ENCODE measurements at places on chromosomes 1 and 21.
A peak's percentile ranks its signal among the peaks of the same experiment; 100 is the strongest.

DNA sequence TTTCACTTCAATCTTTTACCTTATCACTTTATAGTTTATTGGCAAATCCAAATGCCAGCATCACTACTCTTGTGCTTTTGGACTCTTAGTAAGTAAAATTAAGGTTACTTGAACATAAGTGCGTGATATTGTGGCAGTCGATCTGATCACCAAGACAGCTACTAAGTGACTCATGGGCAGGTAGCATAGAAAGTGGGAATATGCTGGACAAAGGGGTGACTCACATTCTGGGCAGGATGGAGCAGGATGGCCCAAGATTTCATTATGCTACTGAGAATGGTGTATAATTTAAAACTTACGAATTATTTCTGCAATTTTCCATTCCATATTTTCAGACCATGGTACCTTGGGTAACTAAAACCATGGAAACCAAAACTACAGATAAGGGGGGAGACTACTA, 120.2 kb downstream of the ROR1 start:
- DNase-seq, result no peak

GRCh38 chr1:92956254-92957029, 4.8 kb downstream of the DIPK1A start:
- no peak for DNase-seq

DNA sequence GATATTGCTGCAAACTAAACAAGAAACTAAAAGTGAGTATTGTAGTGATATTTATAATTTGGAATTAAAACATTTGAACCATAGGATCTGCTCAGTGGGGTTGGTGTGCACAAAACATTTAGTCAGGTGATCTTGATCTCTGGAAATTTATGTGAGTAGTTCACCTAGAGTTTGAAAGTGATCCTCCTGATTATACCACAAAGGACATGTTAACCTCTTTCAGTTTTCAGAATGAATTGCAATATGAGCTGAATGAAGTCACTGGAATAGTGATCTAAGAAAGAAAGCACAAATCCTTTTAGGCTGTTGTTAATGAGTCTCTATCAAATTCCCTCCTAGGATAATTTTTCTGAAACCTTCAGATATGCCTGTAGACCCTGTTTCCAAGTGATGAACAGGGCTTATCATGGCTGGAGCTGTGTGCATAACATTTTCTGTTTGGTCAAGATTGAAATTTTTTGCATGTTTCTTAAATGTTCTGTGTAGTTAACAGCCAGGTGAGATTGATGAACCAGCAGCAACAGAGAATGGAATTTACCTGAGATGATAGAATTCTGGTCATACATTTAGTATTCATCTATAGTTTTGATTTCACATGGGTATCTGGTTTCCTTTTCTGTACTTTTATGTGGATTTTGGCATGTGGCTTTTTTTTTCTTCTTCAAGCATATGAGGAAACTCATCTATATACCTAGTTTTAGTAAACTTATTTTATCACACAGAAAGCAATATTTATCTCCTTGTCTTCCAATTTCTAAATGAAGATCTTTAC, 25.5 kb downstream of the CDC14A start:
- DNase-seq, result no peak

DNA sequence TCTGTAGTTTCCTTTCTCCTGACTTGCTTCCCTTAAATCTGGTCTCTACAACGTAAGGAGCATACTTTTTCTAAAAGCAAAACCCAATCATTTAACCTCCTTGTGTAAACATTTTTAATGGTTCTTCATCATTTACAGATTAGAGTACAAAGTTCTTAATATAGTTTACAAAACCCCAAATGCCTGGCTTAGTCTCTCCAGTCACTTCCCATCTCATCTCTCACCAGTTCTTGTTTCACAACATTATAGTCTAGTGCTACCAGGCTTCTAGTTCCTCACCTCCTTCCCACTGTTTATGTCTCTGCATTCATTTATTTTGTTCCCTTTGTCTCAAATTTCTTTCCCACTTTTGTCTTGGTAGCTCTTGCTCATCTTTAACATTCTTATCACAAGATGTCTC, 168.4 kb downstream of the FASLG start:
- DNase-seq, result no peak

DNA sequence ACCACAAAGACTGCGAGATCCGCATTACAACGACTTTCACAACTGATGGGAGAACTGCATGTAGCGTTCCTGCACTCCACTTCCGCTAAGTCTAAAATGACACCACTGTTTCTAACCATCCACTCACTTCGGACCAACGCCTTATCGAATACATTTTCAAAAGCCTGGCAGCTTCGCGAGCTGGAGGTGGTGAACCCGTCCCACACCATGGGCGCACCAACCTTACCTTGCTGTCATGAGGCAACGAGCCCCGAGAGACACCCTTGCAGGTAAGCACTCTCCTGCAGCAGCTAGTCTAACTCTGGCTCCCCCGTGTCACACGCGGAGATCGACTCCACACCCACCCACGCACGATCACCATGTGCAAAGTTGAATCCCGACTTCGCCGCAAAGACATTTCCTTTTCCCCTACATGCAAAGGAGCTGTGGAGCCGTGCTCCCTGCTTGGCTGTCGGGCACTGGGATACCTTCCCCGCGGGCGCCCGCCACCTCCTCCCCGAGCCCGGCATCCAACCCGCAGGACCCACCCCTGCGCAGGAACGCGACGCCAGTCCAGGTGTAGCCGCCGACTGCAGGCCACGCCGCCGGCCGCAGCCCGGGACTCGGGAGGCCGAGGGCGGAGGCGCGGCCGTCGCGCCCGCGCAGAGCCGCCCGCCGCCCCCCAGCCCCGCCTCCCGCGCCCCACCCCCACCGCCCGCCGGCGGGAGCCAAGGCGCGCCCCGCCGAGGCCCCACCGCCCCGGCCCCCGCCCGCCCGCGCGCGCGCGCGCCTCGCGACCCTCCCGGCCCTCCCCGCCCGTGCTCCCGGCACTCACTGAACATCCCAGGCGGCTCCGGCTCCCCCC, 629 bp downstream of the TAF5L start:
- peak; percentile 11 for DNase-seq

GRCh38 chr21:41847066-41847804, 31.9 kb downstream of the PRDM15 start:
- no peak for DNase-seq

- DNase-seq, result no peak
Observed at GRCh38 chr1:90605070-90605469, 112.0 kb downstream of the BARHL2 start.

DNA sequence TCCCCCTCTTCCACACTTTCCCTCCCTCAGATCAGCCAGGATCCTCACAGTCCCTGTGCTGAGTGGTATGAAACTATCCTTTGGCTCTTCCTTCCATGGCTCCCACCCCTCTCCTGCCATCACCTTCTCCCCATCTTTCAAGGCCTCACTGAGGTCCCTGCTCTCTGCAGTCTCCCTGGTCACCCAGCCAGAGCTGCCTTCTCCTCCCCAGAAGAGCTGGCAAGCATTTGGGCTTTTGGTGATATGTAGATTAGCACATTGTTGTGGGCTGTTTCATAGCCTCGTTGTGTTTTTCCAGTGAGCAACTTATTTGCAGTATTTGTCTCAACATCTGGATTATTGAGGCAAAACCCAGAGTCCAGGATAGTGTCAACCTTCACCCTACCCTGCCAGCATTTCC, 2.2 kb downstream of the CSF1 start:
- DNase-seq, result no peak

GRCh38 chr21:24050231-24050630, 1557.0 kb downstream of the MRPL39 start:
- no peak for DNase-seq

GRCh38 chr1:11650331-11650991, 3.8 kb downstream of the FBXO2 start:
- no peak for DNase-seq

DNA sequence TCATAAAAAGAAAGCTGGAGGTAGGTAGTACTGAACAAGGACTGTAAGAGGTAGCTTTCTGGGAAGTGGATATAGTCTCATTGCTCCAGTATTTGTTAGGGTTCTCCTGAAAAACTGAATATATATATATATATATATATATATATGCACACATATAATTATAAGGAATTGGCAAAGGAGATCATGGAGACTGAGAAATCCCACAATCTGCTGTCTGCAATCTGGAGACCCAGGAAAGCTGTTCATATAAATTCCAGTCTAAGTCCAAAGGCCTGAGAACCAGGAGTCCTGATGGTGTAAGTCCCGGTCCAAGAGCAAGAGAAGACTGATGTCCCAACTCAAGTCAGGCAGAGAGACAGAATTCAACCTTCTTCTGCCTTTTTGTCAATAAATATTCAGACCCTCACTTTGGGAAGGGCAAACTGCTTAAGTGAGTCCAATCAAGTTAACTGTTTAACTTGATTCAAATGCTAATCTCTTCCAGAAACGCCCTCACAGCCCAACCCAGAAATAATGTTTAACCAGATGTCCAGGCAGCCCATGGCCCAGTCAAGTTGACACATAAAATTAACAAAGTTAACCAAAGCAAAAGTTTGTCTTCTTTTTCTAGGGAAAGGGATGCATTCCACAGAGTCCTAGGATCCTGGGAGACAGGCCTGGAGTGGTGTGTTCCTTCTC, 225.3 kb upstream of the KAZN start:
- DNase-seq, result no peak

DNA sequence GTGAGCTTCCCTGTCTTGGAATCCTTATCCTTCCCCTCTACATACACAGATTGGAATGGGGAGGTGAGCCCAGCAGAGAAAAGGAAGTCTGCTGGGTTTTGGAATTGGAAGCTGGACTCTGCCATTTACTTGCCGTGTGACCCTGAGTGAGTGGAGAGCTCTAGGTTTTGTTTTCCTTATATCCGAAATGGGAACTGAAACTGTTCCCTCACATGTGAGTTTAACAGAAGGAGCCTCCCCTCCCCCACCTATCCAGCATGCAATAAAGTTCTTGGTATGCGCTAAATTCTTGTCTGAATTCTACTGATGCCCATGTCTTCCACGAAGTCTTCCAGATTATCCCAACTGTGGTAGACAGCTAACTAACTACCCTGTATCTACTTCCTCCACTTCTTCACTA, 58.7 kb downstream of the NENF start:
- DNase-seq, result no peak

DNA sequence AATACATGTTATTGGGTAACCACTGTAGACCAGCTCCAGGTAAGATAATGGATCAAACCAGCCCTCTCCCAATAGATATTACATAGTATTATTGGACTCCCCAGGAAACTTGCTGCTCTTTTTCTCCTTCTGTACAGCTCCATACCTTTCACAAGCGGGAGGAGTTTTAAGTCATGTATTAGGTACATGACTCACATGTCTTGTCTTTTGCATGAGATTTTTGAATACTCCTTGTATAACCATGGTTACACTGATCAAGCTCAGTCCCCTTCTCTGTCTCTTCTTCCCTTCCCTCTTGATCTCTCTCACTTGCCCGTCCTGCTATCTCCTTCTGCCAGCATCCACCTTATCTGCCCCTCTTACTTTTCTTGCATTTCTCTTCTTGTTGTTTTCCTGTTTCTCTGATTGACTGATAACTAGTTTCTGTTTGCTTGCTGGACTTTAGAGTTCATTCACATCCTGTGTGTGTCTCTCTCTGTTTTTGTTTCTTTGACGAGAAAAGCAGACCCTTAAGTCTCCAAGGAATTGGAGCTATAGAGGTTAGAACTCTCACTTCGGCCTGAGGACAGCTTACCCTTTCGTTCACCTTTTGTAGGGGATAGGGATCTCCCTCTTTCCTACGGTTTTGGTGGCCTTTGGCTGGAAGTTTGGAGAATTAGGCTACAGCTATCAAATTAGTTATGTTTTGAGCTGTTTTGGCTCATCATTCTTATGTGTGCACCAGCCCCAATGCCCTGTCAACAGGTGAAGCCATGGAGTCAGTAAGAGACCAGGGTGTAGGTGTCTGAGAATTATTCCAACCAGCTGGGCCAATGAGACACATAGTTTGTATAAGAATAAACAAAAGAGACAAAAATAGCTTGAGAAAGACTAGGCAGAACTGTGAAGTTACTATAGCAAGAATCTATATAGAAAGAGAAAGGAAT, 49.0 kb upstream of the ASB17 start:
- DNase-seq, result no peak

DNA sequence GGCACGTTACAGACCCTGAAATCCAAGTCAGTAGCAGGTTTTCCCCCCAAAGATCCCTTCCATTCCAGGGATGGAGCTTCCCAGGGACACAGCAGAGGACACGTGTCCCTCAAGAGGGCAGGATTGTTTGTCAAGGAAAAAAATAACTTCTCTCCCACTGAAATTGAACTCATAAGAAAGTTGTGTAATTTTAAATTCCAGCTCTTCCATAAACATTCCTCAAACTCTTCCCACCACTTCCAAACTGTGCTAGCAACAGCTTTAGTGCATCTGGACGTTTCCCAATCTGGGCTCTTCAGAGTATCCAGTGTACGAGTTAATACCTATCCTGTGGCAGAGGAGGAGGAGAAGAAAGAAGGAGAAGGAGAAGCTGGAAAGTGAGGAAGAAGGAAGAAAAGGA, 79.6 kb downstream of the PSMG1 start:
- no peak for DNase-seq

- no peak for DNase-seq
Observed at GRCh38 chr1:24749252-24749651, 4.0 kb downstream of the CLIC4 start.

- DNase-seq, result no peak
Observed at GRCh38 chr1:103283371-103283770, 175.0 kb upstream of the COL11A1 start.

GRCh38 chr1:20493309-20493708, 7.3 kb upstream of the CAMK2N1 start:
- no peak for DNase-seq

- DNase-seq, result no peak
Observed at GRCh38 chr21:39221282-39221996, 38.2 kb upstream of the PSMG1 start.

GRCh38 chr1:44812822-44813543, 4.7 kb downstream of the BTBD19 start:
- no peak for DNase-seq

DNA sequence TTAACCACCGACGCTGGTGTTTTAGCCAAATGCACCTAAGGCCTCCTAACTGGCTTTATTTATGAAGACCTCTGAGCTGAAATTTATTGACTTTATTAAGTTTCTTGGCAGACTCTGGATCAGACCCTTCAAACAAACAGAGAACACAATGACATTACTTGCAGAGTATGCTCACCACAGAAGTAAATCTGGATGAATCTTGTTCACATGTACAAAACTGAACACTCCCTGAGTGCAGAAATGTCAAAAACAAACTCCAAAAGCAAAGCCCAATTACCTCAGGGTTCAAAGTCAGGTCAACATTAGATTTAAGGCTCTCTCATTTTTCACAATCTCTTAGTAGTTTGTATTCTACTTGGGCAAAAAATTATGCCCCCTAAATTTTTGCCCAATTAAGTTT, 218.6 kb downstream of the SLC45A1 start:
- DNase-seq, result no peak
